ENCODE measurements at places on chromosomes 3 and 15.

- peak; percentile 53 for DNase-seq
Measured at GRCh38 chr15:77527164-77527778, 105.4 kb downstream of the LINGO1 start.

GRCh38 chr3:50591196-50591741, 20.3 kb downstream of the CISH start:
- no peak for DNase-seq

DNA sequence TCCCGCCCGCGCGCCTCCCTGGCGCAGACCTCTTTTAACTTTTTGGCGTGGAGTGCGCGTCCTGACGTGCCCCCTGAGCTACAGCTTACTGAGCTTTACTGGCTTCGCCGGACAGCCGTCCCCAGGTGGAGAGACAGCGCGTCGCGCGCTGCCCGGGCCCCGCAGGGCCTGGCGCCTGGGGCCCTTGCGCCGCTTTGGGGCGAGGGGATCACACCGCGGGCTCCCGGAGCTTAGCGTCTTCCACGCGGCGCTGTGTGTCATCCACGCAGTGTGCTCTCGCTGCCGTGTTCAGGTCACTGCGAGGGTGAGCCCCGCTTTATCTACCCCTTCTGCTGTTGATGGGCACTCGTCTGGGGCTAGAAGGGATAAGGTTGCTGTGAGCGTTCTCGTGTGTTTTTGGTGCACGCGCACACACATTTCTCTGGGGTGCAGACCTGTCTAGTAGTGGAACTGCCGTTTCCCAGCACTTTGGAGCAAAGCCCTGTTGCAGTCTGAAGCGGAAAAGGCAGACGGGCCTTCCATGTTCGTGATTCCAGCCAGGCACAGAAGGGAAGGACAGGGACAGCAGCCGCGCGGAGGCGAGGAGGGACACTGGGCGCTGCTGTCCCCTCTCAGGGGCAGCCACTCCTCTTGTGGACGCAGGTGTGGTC, 33.1 kb upstream of the ALDH1L1 start:
- DNase-seq: peak; percentile 55

GRCh38 chr15:29600262-29600661, 222.0 kb downstream of the TJP1 start:
- DNase-seq: no peak

DNA sequence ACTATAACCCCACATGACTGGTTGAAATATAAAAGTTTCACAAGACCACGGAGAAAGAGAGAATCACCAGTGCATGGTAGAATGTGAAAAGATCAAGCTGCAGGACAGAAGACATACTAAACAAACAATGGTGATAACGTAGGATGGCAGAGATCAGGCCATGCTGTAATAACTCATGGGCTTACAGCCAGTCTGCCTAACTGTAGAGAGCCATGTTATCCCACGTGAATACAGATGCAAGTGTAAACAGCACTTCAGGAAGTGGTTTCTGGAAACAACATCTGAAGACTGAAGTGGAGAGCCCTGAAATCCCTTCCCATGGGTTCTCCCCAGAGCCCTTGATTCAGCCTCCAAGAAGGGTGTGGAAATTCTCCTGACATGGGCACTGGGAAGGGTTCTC, 103.2 kb upstream of the SLCO2A1 start:
- DNase-seq: no peak

DNA sequence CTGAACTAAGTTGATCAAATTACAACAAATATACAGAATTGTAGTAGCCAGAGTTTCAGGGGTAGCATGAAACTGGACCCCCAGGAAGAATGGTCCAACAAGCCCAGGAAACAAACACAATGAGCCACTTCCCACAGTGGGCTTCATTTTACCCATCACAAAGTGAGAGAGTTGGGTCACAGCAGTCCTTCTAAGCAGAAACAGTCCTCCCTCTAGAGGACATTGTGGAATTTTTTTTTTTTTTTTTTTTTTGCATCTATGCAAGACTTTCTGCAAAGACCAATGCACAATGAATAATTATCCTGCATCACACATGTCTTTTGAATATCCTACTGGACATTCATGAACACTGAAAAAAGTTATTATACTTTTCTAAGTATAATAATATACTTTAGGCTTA, 73.8 kb upstream of the ATP13A5 start:
- DNase-seq: no peak

- no peak for DNase-seq
Measured at GRCh38 chr3:128823631-128824030, 55.8 kb upstream of the ACAD9 start.

DNA sequence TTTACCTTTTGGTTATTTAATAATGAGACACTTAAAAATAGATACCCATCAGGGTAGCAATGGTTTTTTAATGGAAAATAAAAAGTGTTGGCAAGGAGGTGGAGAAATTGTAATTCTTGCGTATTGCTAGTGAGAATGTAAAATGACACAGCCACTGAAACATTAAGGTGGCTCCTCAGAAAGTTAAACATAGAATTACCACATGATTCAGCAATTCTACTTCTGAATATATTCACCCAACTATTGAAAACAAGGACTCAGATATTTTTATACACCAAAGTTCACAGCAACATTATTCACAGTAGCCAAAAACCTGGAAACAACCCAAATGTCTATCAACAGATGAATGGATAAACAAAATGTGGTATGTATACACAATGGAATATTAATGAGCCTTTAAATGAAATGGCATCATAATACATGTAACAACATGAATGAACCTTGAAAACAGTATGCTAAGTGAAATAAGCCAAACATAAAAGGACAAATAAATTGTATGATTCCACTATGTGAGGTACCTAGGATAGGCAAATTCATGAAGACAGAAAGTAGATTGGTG, 163.5 kb downstream of the IMPG2 start:
- DNase-seq: no peak

DNA sequence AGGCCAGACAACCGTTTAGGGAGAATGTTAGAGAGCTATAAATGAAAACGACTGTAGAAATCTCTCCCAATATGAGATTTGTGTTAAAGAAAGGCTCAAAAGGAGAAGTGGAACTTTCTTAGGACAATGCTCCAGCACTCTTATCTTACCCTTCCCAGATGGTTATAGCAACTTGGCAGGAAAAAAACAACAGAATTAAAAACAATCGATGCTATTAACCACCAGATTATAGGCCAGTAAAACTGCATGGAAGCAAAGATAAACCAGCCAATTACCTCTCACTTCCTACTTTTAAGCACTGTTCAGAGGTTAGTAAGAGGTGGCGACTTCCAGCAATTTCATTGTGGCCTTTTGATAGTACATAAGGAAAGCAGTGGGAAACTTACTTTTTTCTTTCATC, 72.9 kb downstream of the TMCC1 start:
- no peak for DNase-seq

GRCh38 chr15:39429898-39430357, 151.0 kb upstream of the THBS1 start:
- DNase-seq: no peak

GRCh38 chr3:9201266-9201665, 48.2 kb downstream of the SRGAP3 start:
- no peak for DNase-seq

- DNase-seq: no peak
Measured at GRCh38 chr3:107939691-107940442, 151.0 kb downstream of the CD47 start.

GRCh38 chr15:80693682-80694610, 1.2 kb upstream of the ABHD17C start:
- no peak for DNase-seq

DNA sequence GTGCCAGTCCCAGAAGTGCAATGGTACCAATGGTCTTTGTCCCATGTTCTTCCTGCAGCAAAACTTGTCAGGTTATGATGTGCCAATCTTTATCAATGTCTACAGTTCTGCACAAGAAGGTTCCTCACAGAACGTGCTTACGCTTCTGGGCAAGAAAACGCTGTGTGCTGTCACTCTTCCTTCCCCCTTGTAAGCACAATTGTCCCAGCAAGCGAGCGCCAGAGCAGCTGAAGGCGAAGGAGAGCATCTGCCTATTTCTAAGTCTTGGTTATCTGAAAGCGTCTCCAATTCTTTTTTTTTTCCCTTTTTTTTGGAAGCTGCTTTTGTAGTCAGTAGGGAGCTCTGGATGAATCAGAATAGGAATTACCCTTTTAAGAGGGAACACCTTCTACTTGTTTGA, 514.4 kb downstream of the FGF12 start:
- no peak for DNase-seq

DNA sequence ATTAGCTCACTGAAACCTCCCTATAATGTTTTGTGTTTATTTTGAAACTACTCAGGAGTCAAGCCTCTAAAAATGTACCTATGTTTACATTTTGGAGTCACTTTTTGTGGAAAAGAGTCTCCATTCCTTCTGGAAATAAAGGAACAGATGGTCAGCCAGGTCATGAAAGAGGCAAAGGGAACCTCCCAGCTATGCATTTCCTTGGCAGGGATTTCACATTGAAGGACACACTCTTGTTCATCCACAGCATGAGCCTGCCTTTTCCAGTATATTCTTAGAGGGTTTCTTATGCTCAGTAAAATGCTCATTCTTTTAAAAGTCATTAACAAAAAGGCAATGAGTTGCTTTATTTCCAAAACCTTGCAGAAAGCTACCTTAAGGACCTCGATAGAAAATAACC, 20.8 kb downstream of the STAC start:
- DNase-seq: no peak

DNA sequence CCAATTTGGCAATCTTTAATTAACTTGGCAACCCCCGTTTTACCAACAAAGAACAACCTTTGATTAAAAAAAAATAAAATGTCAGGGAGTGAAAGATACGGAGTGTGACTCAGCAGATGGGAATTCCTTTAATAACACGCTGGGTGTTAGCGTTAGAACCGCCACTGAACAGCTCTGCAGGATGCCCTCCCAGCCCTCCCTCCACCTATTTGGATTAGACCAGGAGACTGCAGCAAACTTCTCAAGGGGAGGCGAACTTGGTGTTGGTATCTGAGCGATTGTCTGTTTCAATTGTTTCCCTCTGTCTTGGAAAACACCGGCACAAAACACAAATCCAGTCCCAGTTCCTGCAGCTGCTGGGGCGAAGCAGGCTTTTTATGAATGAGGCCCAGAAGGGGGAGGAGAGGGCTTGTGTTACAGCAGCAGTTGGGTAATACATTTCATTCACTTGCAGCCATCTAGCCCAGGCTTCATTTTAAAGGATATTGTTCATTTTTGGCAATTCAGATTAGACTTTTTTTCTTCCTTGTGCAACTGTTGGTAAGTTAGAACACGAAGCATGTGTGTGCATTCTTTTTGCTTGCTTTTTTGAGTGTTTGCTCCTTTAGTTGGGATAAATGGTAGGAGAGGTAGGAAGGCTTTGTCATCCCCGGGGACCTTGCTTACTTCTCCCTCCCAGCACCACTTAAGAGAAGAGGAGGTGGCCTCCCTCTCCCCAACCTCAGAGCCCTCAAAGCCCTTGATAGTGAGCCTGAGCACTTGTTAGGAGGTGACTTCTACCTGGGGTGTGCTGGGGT, 152.3 kb downstream of the IGF1R start:
- peak; percentile 71 for DNase-seq

- DNase-seq: no peak
Measured at GRCh38 chr3:107797586-107797985, 274.8 kb downstream of the BBX start.

- DNase-seq: no peak
Measured at GRCh38 chr15:101396484-101397261, 92.8 kb downstream of the PCSK6 start.

- no peak for DNase-seq
Measured at GRCh38 chr3:8365541-8365940, 136.1 kb upstream of the LMCD1 start.

GRCh38 chr15:85142312-85142711, 160.7 kb downstream of the PDE8A start:
- no peak for DNase-seq

DNA sequence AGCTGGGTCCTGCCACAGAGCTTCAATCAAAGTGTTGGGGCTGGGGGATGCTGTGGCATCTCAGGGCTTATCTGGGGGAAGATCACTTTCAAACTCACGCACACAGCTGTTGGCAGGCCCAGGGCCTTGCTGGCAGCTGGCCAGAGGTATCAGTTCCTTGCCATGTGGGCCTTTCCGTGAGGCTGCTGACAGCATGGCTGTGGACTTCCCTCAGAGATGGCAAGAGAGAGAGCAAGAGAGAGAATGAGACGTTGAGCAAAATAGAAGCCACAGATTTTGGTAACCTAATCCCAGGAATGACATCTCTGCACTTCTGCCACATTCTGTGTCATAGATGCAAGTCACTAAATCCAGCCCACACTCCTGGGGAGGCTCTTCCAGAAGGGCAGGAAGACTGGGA, 91.0 kb downstream of the TPRG1 start:
- DNase-seq: no peak

GRCh38 chr15:61205346-61205921, 23.7 kb downstream of the RORA start:
- no peak for DNase-seq

DNA sequence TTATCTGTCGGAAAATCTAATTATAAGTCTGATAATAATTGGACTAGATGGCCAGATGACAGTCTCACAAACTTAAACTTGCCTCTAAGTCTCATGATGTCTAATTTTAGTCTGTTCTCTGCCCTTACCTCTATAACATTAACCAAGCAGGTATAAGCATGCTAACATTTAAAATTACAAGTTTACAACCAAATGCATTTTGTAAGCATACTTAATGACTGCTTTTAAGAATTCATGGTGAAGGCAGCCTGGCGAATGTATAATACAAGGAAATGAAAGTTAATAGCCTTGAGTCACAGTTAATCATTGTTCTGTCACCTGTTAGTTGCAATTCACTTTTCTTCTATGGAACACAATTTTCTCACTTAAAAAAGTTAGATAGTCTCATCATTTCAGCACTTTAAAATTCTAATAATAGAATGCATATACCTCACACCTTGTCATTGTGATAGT, 16.5 kb downstream of the BCHE start:
- DNase-seq: no peak

GRCh38 chr3:14472471-14473351, 67.4 kb downstream of the GRIP2 start:
- DNase-seq: no peak

GRCh38 chr3:123152687-123153086, 49.1 kb upstream of the SEC22A start:
- DNase-seq: no peak

DNA sequence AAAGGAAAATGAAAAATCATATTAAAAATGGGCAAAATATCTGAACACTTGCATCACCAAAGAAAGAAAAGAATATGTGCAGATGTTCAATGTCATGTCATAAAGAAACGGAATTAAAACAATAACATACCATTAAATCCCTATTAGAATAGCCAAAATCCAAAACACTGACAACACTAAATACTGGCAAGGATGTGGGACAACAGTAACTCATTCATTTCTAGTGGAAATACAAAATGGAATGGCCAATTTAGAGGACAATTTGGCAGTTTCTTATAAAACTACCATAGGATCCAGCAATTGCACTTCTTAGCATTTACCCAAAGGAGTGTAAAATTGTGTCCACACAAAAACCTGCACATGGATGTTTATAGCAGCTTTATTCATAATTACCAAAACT, 542.5 kb upstream of the UBE2E2 start:
- no peak for DNase-seq

DNA sequence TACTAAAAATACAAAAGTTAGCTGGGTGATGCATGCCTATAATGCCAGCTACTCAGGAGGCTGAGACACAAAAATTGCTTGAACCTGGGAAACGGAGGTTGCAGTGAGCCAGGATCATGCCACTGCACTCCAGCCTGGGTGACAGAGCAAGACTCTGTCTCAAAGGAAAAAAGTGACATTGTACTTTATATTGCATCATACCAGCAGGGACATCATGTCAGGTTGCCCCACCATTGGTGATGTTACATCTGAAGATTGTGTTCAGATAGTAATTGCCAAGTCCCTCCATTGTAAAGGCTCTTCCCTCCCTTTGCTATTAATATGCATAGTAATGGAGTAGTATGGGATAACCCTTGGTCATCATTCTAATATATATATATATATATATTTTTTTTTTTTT, 44.8 kb downstream of the FOXL2 start:
- DNase-seq: no peak
